ENCODE measurements at places on chromosomes 16 and 17.

- no peak for DNase-seq
These were observed 19.3 kb upstream of the SOX9 start for GRCh38 chr17:72101526-72101925.

DNA sequence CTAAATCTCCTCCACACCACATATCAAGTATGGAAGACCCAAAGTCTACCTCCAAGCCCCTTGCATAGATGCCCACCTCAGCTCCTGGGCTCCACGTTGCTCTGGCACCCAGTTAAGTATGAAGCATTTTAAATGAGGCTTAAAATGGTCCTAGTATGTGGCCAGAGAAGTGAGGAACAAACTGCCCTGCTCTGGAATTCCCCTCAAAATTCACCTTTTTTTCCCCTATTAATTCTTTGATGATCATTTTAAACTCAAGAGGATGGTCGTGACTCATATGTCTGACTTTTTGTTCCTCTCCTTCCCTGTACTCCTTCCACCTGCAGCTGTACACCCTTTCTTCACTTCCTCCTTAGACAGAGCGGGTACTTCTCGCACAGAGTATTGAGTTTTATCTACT, 234.5 kb upstream of the MYOCD start:
- no peak for DNase-seq

- DNase-seq: no peak
These were observed 23.2 kb upstream of the WSCD1 start for GRCh38 chr17:6046931-6047330.

DNA sequence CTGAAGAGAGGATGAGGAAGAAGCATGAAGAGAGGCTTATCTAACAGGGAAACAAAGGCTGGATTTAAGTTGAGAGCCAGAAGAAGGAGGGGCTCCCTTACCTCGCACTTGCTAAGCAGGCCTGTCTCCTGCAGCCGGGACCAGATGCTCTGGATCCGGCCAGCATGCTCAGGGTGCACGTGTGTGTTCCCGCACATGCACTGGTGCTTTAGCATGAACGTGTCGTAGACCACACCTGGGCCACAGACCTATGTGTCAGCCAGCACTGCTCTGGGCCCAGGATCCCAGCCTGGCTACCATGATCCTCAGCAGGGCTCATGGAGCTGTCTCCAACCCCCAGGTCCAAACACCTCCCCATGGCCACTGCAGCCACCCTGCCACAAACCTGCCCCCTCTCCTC, 14.4 kb downstream of the G6PC3 start:
- no peak for DNase-seq

DNA sequence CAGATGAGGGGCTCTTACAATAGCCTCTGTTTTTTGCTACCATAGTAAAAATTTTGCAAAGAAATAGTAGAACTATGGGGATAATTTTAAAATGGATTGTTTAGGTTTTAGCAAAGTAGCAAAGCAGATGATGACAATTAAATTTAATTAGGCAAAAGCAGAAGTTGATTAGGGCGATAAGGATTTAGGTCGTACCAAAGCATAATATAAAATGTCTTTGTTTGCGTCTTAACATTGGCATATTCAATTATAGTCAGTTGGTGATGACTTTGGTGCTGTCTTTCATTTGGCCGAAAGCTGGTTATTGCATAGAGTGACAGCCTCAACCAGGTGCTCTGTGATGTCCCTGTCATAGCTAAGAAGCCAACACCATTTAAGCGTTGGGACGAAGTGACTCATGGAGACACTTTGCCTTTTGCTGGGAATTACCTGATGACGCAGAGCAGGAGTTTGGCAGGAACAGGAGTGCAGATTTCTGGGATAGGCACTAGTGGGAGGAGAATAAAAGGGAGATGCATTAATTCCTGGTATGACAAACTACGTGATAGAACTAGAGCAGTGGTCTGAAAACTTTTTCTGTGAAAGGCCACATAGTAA, 38.3 kb downstream of the MAP2K6 start:
- DNase-seq: no peak
